Esophagus squamous epithelium (tissue), 5 donors: ENCODE measurements at places on chromosomes 4 and X.

DNA sequence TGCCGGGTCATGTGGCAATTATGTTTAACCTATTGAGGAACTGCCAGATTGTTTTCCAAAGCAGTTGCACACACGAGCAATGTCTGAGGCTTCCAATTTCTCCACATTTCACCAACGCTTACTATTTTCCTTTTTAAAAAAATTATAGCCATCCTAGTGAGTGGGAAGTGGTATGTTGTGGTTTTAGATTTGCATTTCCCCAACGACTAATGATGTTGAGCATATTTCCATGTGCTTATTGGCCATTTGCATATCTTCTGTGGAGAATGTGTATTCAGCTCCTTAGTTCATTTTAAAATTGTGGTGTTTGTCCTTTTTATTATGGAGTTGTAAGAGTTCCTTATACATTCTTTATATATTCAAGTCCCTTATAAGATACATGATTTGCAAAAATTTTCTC is 60.2 kb downstream of the MTMR1 start:
- no peaks in the 10 kb centered on the region for H3K36me3 ChIP-seq
- no peak overlapping the region for H3K27ac ChIP-seq
- no peak overlapping the region for H3K4me3 ChIP-seq
- no peaks in the 10 kb centered on the region for H3K27me3 ChIP-seq
- H3K4me1 ChIP-seq = no peaks in the 10 kb centered on the region

DNA sequence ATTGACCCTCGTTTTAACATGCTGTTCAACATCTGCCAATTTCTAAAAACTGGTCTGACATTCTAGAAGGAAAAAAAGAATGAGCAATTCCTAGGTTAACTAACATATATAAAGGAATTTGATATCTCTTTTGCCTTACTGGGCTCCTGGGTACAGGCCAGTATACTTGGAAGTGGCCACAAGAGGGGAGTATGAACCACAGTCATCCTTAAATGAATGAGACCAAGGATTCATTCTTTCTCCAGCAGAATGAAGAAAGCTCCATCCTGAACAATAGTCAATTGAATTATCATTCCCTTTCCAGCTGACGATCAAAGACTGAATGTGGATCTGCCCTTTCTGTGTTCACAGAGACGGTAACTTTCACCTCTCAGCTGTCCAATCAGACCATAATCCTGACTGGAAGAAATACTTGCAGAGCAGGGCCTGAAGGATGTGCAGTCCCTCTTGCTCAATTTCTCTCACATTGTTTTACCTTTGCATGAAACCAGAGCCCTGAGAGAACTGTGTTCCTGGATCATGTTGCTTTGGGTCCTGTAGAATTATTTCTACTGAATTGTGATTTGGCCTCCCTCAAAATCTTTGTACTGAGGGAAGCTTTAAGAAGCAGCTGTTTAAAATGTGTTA is 14.8 kb upstream of the SPARCL1 start:
- DNase-seq = no peak
- no peak overlapping the region for H3K27ac ChIP-seq
- no peaks in the 10 kb centered on the region for H3K36me3 ChIP-seq
- no peaks in the 10 kb centered on the region for H3K4me1 ChIP-seq

DNA sequence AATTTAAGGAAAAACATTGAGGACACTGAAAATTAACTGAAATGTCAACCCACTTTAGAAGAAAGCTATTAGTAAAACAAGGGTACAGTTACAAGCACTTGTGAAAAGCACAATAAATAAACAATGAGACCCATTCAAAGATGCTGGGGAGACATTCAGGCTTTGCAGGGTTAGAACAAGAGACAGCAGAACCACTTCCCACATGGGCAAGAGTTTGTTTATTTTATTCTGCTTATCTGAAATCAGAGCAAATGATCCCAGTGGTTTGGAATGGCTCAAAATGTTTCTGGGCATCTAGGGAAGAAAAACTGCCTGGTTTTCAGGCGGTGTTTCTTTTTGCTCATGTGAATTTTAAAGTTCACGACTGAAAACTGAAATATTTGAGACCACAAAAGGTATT is 42.4 kb downstream of the PPP3CA start:
- no peak overlapping the region for H3K4me3 ChIP-seq
- peaks cover 35% of the 10 kb centered on the region for H3K4me1 ChIP-seq
- no peaks in the 10 kb centered on the region for H3K36me3 ChIP-seq
- H3K27me3 ChIP-seq = no peaks in the 10 kb centered on the region
- H3K27ac ChIP-seq = no peak overlapping the region

DNA sequence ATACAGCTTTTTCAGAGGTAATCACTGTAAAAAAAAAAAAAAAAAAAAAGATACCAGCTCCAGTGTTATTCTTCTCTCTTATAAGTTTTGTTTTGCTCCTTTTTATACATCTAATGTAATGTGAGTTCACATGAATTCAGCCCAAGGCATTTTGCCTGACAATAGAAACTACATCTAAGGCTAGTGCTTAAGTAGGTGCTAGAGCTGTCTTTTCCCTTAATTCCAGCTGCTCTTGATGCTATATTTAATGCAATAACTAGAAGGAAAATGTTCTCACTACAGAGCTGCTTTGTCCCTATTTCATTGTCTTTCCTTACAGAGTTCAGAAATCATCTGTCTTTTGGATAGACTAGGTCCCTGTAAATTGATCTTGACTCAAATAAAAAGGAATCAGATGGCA is 150.1 kb downstream of the NAA11 start:
- no peaks in the 10 kb centered on the region for H3K27me3 ChIP-seq
- no peaks in the 10 kb centered on the region for H3K36me3 ChIP-seq

DNA sequence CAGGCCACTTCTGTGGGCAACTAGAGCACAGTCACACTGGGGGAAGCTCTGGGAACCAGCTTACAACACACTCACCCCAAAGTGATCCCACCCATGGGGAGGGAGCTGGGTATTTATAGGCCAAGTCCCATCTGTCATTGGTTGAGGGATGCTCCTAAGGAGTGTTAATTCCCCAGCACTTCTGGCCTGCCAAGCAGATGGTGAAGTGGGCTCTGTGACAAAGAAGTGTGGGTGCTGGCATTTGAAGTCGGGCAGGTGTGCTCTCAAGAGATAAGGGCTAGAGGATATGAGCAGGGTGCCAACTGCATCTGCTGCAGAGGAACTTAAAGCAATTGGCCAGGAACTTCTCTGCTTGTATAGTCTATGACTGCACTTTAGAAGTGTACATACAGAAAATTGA is 30.9 kb downstream of the PTCHD1 start:
- no peaks in the 10 kb centered on the region for H3K36me3 ChIP-seq
- H3K27me3 ChIP-seq = no peaks in the 10 kb centered on the region
- no peaks in the 10 kb centered on the region for H3K4me1 ChIP-seq
- H3K27ac ChIP-seq = no peak overlapping the region

- no peaks in the 10 kb centered on the region for H3K27me3 ChIP-seq
- no peaks in the 10 kb centered on the region for H3K4me1 ChIP-seq
- H3K27ac ChIP-seq = no peak overlapping the region
- no peaks in the 10 kb centered on the region for H3K36me3 ChIP-seq
Observed at GRCh38 chrX:13001961-13002671, 27.2 kb downstream of the TMSB4X start.

GRCh38 chr4:54238389-54238788 is 9.3 kb downstream of the PDGFRA start:
- no peaks in the 10 kb centered on the region for H3K36me3 ChIP-seq
- H3K4me3 ChIP-seq = no peak overlapping the region
- peaks cover 7% of the 10 kb centered on the region for H3K4me1 ChIP-seq
- no peak for DNase-seq

GRCh38 chrX:48636301-48636700 is 39.0 kb downstream of the WDR13 start:
- H3K4me1 ChIP-seq = peaks cover 3% of the 10 kb centered on the region
- no peaks in the 10 kb centered on the region for H3K27me3 ChIP-seq
- H3K4me3 ChIP-seq = no peak overlapping the region

DNA sequence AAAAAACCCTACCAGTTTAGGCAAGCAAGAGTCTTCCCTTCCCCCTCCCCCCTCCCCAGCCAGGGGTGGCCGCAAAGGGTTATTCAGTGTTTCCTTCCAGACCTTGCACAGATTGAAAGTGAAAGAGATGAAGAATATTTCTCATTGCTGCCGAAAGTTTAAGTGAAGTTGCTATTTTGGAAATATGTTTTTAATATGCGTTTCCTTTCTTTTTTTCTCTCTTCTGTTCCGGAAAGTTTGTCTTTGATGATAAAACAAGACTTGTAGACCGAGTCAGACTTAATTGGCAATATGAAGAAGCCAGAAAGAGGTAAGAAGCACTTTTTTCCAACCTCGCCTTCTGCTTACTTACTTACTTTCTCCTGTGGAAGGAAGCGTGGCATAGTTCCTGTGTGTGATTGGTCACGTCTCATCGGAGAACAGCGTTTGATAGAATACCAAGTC is 58.5 kb upstream of the CLCN4 start:
- DNase-seq = no peak
- H3K4me1 ChIP-seq = no peaks in the 10 kb centered on the region
- H3K4me3 ChIP-seq = peak overlapping the region; percentile 29
- no peaks in the 10 kb centered on the region for H3K36me3 ChIP-seq
- no peaks in the 10 kb centered on the region for H3K27me3 ChIP-seq

GRCh38 chr4:11261066-11261850 is 167.4 kb downstream of the HS3ST1 start:
- no peak overlapping the region for H3K27ac ChIP-seq
- no peak overlapping the region for H3K4me3 ChIP-seq
